DMS153 (cell line): ENCODE measurements at places on chromosomes 3 and 15.

DNA sequence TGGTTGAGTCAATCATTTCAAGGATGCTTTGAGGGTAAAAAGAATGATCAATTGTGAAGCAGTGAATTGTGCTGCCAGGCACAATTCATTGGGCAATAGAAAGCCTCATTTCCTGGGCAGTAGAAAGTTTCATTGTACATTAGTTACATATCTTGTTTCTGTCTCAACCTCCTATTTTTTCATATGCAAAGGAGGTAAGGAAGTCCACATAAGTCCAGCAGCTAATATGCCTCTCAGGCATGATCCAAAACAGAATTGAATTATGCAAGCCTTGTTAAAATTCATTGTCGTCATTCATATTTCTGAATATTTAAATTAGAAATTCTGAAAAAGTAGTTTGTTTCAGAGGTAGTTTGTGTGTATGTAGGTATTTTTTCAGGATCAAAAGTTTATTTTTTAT is 65.8 kb downstream of the TFRC start:
- DNase-seq = no peak

DNA sequence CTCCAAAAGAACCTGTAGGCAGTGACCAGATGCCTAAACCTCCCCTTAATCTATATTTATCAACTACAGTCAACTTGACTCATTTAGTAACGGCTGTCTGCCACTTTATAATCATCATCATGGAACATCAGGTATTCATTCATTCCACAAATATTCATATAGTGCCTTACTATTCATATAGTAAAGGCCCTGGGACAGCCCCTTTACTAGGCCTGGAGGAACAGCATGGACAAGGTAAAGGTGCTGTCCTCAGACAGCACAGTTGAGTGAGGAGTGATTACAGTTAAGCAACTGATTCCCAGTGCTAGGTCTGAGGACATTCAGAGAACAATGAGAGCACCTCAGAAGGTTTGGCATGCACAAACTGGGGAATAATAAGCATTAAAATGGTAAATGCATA is 346.5 kb upstream of the RORA start:
- no peak for DNase-seq

GRCh38 chr15:88335074-88335473 is 78.5 kb upstream of the NTRK3 start:
- no peak for DNase-seq

DNA sequence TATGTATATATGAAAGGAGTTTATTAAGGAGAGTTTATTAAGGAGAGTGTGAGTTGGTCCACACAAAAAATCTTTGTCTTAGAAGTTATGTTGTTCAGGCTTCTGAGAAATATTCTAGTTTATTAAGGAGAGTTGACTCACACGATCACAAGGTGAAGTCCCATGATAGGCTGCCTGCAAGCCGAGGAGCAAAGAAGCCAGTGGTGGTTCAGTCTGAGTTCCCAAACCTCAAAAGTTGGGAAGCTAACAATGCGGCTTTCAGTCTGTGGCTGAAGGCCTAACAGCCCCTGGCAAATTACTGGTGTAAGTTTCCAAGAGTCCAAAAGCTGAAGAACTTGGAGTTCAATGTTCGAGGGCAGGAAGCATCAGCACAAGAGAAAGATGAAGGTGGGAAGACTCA is 42.4 kb upstream of the DAZL start:
- no peak for DNase-seq

DNA sequence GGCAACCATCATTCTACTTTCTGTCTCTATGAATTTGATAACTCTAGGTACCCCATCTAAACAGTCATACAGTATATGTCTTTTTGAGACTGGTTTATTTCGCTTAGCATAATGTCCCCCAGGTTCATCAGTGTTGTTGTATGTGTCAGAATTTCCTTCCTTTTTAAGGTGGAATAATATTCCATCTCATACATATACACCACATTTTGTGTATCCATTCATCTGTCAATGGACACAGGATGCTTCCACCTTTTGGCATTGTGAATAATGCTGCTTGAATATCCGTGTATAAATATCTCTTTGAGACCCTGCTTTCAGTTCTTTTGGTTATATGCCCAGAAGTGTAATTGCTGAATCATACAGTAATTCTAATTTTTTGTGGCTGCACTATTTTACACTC is 10.4 kb upstream of the ZFAND6 start:
- DNase-seq = no peak

DNA sequence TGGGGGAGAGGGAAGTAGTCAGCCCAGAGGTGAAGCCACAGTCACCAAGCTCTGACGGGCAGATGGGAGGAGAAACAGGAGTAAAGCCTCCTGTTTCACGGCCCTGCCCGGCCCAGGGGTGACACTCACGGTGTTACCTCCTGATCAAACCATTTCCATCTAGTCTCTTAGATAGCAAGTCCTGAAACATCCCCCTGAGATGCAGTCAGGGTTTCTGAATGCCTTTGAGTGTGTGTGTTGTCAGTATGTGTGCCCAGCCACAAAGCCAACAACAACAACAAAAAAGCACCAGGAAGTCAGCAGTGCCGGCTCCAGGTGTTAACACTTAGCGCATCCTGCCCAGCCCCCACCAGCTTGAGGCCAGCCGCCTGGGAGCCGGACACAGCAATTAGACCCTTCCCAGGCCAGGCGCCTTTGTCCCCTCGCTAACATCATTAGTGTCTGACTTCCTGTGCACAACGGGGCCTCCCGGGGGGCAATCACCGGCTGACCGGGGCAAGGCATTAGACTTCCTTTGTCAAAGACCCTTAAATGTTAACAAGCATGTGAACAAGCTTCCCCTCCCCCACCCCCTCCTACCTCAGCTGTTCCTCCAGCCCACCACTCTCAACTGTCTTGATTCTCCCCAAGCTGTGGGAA is 34.5 kb downstream of the IL17RD start:
- peak; percentile 55 for DNase-seq

- DNase-seq = no peak
Observed at GRCh38 chr3:43473244-43473643, 148.6 kb downstream of the ANO10 start.

GRCh38 chr3:97579365-97579764 is 185.2 kb upstream of the ARL6 start:
- DNase-seq = peak; percentile 93

DNA sequence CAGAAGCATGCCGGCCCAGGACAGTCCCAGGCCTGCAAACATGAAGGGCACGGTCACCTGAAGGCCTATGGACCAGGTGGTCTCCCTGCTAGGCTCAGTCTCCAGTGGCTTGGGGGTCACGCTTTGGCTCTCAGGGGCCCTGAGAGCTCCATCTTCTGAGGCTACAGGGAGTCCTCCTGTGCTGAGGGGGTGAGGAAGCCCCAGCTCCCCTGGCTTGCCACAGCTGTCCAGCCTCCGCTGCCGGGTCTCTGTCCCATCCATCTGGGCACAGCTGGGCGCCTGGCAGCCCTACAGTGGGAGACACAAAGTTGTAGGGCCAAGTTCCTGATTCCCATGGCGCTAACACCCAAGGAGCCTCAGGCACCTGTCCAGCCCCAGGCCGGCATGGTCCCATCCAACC is 16.0 kb downstream of the SLC41A3 start:
- no peak for DNase-seq

DNA sequence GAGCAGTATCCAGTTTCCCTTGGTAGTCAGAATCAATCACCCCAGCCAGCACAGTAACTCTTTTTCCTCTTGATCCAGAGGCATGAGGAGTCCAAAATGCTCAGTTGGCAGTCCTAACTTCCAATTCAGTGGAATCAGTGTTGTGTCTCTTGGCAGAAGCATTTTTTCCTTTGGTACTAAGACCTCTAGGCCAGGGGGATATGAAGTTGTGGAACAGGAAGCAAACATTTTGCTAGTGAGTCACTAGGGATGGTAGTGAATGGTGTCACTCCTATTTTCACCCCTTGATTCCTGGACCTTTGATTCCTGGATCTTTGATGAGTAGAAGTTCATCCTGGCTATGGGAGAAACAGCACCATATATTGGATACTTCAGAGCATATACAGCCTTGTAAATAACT is 70.5 kb upstream of the ALDH1A3 start:
- no peak for DNase-seq

GRCh38 chr3:150760431-150761200 is 2.4 kb downstream of the SIAH2 start:
- DNase-seq = no peak

DNA sequence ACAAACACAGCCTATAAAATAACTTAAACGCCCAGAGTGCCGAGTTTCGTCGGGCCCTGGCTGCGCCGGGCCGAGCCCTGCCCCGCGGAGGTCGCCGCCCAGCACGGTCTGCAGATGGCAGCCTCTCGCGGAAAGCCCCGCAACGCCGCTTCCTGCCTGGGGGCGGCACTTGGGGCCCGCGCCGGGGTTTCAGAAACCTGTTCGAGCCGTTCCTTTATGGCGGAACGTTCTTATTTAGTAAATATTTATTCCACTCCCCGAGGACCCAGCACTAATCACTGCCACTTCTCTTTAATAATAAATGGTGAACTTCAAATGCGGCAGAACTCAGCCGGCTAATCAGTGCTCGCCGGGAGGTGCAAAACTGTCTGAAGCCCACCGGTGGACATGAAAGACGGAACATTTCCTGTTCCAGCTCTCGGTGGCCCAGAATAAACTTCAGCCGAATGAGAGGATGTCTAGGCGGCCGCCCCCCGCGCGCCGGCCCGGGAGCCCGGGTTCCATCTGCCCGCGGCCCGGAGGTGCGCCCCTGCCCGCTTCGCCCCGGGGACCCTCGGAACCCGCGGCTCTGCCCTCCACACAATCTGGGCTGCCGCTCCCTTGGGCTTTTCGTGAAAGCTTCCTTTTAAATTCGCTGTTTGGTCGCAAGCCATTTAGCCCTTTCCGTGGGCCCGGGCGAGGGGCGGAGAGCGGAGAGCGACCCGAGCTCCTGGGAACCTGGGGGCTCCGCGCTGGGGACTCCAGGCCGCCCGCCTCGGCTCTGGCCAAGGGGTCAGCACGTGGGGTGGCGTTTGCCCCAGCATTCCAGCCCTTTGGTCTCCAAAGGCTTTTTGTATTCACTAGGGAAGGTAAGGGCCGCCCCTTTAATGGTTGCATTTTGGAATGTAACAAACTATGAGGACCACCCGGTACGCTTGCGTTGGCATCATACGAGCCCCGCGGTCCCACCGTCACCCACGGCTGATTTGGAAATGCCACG is 110.8 kb upstream of the ATP11B start:
- peak; percentile 13 for DNase-seq

GRCh38 chr15:30788595-30788994 is 115.1 kb upstream of the FAN1 start:
- no peak for DNase-seq

DNA sequence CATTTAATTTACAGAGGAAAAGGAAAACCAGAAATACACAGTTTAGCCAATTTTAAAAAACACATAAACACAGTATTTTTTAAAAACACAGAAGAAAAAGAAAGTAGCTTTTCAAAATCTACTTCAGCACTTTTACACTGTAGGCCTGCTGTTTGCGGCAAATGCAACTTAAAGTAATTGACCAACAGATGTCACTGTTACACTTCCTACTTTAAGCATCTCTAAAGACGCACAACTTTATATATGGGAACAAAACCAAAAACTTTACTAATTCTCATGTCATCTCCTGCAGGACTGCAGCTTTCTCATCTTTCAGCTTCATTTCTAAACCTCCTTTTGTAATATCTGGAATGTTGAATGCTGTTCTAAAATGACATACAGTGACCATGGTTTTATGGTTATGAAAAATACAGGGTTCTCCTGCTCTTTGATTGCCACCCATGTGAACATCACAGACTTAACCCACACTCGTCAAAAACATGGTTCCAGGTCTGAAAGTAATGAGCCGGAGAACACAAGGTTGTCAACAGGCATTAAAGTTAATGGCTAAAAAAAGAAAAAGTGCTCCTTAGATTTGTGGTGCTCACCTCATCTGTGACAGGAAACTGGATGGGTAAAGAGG is 107.9 kb downstream of the FMN1 start:
- DNase-seq = no peak

DNA sequence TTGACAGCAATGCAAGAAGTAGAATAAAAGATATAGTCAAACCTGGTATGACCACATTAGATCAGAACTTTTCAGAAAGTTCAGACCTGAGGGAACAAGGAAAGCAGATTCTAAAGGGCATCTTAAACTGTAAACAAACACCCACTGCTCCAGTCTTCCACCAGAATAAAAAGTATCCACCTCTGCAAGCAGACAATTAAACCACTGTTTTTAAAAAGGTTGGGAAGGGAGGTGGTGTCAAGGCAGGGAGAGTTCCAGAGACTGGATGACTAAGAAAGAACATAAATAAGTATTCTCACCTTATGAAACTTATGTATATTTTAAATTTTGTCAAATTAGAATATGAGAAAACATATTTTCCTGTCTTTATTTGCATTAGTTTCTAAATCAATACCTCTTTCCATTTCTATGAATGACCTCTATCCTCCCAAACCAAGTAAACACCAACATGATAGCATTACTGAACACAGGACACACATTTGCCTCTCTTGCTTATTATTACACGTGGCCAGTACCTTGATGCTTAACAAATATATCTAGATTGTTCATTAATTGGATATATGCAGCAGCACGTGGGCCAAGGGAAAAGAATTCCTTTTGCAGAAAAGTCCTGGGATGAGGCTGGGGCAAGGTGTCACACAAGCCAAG is 31.6 kb downstream of the PIK3CB start:
- DNase-seq = no peak
